Epithelial cell of proximal tubule (primary cell): ENCODE measurements at places on chromosomes 16 and 17. TPM values are rescaled to one million over a fixed set of nuclear protein-coding genes. Genes with fewer than 3 reads are reported as not detected.

- DNase-seq: no peak
Measured at GRCh38 chr16:87195161-87195560, 122.0 kb downstream of the C16orf95 start.

GRCh38 chr17:39080421-39081078 is 70.9 kb downstream of the PLXDC1 start:
- no peak for DNase-seq

DNA sequence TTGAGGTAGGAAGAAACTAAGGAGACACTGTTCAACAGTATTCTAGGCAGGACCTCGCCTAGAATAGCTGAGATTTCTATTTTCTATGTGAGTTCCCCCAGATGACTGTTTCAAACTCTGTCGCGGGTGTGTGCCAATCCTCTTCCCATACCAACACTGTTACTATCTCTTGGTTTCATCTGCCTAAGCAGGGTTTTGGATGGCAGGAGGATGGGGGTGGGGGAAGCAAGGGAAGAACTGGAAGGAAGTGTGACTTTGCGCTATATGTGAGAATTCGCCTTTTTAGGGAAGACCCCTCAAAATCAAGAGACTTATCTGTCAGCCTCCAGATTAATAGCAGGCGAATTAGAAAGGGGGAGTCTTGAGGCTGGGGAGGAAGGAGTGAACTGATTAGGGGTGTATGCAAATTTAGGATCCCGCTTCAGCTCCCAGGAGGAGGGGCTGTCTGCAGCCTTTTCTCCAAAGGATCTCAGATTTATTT is 521 bp upstream of the G6PC3 start:
- no peak for DNase-seq

Gene CCDC154
- total RNA-seq: not detected in 2 replicates

Gene CASKIN2
- 9.5 and 12.2 TPM in 2 replicates for total RNA-seq

DNA sequence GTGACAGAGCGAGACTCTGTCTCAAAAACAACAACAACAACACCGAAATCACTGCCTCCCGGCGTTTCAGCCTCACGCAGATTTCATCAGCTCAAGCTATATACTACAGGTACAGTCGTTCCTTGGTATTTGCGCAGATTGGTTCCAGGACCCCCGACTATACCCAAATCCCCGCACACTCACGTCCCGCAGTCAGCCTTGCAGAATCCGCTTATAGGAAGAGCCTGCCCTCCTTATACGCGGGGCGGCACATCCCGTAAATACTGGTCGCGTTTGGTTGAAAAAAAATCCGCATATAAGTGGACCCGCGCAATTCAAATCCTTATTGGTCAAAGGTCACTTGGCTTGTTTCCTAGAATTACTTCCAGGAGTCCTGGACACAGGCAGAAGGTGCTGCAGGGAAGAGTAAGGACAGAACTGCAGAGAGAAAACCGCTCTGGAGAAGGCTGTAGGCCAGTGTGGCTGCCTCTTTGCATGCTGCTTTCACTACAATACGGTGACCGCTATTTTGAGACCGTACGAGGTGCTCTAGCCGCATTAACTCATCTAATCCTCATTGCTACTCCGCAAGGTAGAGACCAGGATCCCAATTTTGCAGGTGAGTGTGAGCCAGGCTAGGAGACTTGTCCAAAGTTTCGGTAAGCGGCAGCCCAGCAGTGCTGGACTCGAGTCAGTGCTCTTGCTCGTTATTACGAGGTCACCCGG is 718 bp downstream of the NDUFAB1 start:
- no peak for DNase-seq

GRCh38 chr16:67029254-67030096 is 526 bp downstream of the CBFB start:
- DNase-seq: no peak

GRCh38 chr16:56909527-56909979 is 22.4 kb upstream of the HERPUD1 start:
- DNase-seq: no peak

DNA sequence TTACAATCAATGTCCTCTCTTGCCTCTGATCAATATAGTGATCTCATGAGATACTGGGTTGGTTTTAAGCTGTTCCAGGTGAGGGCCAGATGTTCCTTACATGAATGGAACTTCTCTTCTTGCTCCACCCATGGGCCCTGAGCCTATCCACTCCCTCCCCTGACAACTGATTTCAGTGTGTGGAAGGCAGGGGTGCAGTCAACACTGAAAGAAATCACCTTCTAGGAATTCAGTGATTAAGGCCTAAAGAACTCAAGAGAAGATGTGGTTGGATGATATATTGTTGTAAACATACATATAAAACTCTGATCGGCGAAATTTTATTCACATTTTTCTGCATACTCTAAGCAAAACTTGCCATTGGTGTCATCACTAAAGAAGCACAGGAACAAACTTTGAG is 6.7 kb upstream of the GOSR2 start:
- DNase-seq: no peak

- DNase-seq: no peak
Measured at GRCh38 chr16:75810342-75810741, 84.1 kb upstream of the CPHXL start.

- DNase-seq: no peak
Measured at GRCh38 chr16:31476303-31477219, 4.6 kb downstream of the TGFB1I1 start.
